ENCODE measurements at places on chromosomes 6 and 20.

DNA sequence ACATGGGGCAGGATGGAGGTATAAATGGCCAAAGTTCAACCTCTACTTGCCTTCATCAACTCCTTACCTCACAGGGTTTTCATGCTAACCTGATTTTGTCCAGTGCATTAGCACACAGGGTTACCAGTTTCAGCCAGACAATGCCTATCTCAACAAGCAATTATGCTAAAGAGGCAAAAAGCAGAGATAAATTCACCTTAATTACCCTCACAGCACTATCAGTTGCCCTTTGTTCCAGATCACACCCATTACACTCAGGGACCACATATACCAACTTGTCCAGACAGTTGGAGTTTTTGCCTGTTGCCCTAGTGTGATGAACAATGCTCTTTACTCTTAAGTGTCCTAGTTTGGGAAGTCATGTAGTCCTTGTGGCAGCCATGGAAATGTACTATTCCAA lies 174.5 kb upstream of the MOCS1 start:
- no peak for DNase-seq

GRCh38 chr20:2101057-2101864 lies at the start of gene STK35:
Gene STK35 (plus strand): TSS chr20:2101827. CDS start chr20:2101882, 55 bp downstream.
- DNase-seq = no peak

- no peak for DNase-seq
Measured at GRCh38 chr6:129114636-129115391, 231.9 kb downstream of the LAMA2 start.

GRCh38 chr20:46307999-46308257 lies 370 bp downstream of the CDH22 start:
- DNase-seq = no peak

- DNase-seq = no peak
Measured at GRCh38 chr6:105781915-105782314, 304.2 kb upstream of the PRDM1 start.

DNA sequence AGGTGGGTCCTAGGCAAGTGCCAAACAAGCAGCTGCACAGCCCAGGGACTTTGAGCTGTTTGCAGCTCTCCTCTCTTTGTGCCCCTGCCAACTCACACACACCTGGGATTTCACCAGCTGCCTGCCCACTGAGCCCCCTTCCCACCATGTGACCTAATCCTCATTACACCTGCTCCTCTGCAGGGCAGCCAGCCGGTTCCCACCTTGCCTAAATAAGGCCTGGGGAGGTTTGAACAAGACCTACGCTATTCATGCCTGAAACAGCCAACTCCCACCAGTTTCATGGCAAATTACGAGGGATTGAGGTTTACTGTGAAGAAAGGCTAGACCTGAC lies 92.6 kb upstream of the SOX4 start:
- DNase-seq = no peak

DNA sequence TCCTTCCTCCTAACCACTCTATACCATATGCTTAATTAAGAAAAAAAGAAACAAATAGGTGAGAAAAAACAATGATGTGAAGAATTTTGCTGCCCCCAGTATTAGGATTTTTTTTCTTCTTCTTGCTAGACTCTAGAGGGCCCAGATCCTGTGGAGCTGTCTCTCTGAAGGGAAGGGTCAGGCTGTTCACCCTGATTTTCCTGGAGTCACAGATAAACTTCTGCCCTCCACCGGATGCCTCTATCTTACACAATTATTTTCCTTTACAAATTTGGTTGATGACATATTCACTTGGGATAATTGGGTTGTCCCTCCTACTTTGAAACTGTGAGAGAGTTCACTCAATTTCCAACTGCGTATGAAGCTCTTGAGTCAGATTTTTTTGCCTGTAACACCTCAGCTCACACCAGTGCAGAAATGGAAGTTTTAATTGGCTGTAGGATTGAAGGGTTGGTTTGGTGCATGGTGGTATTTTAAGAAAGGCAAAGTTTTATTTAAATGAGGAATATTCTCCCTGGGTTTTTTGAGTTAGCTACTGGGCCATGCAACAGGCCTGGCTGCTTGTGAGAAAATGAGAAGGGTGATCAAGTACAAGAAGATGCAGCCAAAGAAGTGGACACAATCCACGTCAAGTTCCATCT lies 73.7 kb upstream of the ESR1 start:
- no peak for DNase-seq

DNA sequence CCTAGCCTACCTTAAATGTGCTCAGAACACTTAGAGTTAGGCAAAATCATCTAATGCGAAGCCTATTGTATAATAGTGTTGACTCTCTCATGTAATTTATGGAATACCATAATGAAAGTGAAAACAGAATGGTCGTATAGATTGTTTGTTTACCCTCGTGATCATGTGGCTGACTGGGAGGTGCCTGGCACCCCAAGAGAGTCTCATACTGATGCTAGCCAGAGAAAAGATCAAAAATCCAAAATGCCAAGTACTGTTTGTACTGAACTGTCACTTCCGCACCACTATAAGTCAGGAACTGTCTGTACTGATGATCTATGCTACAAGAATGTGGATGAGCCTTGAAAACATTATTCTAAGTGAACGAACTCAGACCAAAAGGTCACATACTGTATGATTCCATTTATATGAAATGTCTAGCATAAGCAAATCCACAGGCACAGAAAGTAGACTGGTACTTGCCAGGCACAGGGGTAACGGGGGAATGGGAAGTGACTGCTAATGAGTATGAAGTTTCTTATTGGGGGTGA lies 22.4 kb downstream of the ZMYND8 start:
- DNase-seq = no peak

DNA sequence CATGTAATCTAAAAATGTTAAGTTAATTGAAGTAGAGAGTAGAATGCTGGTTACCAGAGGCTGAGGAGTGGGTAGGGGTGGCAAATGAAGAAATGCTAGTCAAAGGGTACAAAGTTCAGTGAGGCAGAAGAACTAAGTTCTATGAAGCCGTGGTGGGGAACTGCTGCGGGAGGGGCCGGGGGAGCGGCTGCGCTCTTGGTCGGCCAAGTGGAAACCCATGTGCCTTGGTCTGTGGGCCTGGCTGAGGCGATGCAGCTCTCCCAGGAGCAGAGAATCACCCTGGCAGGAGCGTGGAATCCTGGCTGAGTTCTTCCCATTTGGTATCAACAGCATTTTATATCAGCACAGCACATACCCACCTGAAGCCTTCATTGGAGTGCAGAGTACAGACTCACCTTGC lies 22.3 kb downstream of the TTLL2 start:
- no peak for DNase-seq

- no peak for DNase-seq
Measured at GRCh38 chr6:166244353-166245045, 63.7 kb downstream of the PRR18 start.

GRCh38 chr6:41767112-41767833 lies 12.4 kb downstream of the FRS3 start:
- DNase-seq = no peak

- no peak for DNase-seq
Measured at GRCh38 chr6:86016077-86016476, 373.4 kb upstream of the SYNCRIP start.

GRCh38 chr20:41078329-41078728 lies 49.7 kb downstream of the TOP1 start:
- DNase-seq = no peak

GRCh38 chr20:43665466-43666176 lies 1.3 kb upstream of the MYBL2 start:
- DNase-seq = no peak

GRCh38 chr6:24313251-24314141 lies 44.4 kb downstream of the DCDC2 start:
- no peak for DNase-seq

DNA sequence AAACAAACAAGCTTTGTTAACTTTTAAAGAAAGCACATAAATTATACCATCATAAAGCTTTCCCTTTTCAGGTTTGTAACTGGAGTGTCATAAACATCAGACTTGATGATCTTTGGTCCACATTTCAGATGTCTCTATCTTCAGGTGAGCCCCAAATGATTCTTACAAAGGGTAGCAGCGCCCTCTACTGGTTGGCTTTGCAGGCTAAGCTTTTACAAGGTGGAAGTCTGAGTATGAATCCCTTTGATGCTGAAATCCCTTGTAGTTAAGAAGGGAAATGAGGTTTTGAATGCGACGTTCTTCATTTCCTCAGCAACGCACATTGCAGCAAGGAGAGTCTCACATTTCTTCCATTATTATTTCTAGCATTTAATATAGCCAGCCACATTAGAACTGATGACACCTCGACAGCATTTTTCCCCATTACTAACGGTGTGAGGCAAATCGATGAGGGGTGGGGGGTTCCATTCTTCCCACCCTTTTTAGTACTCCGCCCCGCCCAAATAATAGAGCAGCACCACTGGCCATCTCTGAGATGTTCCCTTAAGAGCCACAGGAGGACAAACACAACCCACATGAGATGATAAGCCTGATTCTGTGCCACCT lies 126.3 kb upstream of the NT5E start:
- peak; percentile 14 for DNase-seq

DNA sequence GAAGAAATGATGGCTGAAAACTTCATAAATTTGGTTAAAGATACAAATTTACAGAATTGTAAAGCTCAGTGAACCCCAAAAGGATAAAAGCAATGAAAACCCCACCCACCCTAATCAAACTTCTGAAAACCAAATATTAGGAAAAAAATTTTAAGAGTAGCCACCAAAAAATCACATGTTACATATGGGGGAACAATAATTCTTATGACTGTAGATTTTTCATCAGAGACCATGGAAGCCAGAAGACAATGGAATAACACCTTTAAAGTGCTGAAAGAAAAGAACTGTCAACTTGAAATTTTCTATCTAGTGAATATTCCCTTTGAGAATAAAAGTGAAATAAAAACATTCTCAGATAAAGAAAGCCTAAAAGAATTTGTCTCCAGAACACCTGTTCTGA lies 24.4 kb downstream of the PROCR start:
- DNase-seq = no peak

GRCh38 chr6:169923468-169924464 lies 172.3 kb downstream of the ERMARD start:
- no peak for DNase-seq

DNA sequence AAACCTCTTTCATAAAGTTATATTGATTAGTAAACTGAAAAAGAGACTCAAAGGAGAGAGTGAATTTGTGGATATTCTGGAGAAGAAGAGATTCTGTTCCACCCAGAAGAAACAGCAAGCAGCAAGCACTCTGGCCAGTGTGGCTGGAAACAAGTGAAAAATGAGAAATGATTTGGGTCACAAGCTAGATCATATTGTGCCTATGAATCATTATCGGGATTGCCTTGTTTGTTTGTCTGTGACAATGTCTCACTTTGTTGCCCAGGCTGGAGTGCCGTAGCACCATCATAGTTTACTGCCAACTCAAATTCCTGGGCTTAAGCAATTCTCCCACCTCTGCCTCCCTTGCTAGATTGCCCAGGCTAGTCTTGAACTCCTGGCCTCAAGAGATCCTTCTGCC lies 106.5 kb upstream of the LOC128125822 start:
- DNase-seq = no peak

DNA sequence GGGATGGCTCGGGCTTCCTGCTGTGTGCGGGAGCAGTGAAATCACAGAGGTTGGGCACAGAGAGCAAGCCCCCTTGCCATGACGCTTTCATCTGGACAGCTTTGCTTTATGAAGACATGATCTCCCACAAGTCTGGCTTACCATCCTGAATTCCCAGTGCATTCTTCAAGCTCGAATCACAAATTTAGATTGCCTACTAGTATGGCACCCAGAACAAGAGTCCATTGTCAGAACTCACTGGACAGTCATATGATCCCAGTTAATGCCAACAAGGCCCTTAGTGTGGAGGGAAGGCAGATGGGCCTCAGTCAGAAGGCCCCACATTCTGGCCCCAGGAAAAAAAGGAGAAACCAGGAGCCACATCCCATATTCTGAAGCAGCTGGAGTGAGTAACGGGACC lies 147.3 kb upstream of the FOXQ1 start:
- DNase-seq = no peak

DNA sequence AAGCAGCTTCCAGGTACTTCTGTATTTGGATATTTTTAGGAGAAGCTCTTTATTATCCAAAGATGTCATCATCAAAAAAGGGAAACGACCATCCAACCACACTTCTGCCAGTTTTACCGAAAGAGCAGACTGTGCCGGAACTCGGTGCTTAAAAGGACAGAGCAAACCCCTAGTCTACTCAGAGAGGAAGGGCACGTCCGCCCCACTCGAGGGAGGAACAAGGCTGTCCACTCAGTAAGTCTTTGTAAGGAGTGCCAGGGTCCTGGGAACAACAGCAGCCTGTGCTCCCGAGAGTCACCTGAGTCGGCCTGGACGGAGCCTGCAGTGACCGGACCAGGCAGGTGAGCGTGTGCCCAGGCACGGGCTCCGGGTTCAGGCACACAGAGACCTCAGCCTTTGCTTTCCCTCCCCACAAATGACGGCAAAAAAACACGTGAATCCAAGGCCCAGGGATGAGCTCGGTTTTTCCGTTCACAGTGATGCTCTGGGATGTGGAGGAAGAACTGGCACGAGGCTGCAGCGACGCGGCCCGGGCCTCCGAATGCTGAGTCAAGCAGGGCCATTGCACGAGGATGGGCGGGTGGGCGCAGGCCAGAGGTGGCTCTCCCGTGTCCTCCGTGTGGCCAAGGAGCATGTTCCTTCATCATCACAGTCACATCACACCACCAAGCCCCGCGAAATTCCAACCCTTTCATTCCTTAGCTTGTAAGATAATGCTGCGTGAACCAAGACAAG lies 17.4 kb upstream of the SLCO4A1 start:
- DNase-seq = no peak

GRCh38 chr6:56953597-56954402 lies 1.1 kb upstream of the BEND6 start:
- no peak for DNase-seq

DNA sequence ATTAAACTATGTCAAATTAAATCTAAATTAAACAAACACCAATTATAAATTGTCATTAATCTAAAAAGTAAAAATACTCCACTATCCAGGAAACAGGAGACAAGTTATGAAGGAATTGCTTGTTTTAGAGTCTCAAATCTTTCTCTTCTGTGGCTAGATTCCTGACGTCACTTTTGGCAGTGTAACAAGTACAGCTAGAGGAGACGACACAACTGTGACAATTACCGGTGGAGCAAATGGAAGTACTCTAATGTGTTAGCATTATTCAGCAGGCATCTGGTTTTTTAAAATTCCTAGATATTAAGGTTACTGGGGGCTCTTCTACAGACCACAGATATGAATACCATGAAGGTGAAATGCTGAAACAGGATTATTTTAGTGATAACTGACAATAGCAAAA lies 1042.7 kb downstream of the EPHA7 start:
- DNase-seq = no peak

GRCh38 chr6:47079638-47080037 lies 37.5 kb upstream of the ADGRF1 start:
- no peak for DNase-seq

DNA sequence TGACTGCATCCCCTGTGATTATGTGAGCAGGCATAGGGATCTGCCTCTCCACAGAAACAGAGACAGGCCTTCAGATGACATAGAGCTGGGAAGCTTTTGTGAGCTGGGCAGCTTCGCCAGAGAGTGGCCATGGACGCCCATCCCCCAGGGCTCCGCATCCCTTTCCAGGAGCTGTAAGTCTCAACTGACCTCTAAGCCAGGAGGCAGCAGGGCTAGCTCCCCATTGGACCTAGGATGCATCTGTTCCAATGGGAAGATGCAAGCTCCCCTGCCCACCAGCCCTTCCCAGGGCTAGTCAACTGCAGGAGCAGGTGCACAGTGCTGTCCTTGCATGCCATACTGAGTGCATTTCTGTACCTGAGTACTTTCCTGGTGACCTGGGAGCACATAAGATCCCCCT lies 663.6 kb downstream of the RNF144B start:
- DNase-seq = no peak

GRCh38 chr6:52529311-52529710 lies 47.5 kb downstream of the TRAM2 start:
- DNase-seq = no peak

GRCh38 chr6:11925805-11926204 lies 86.3 kb upstream of the HIVEP1 start:
- no peak for DNase-seq

- no peak for DNase-seq
Measured at GRCh38 chr6:106557837-106558236, 71.5 kb downstream of the RTN4IP1 start.
